ENCODE measurements at places on chromosomes 16 and 17.

DNA sequence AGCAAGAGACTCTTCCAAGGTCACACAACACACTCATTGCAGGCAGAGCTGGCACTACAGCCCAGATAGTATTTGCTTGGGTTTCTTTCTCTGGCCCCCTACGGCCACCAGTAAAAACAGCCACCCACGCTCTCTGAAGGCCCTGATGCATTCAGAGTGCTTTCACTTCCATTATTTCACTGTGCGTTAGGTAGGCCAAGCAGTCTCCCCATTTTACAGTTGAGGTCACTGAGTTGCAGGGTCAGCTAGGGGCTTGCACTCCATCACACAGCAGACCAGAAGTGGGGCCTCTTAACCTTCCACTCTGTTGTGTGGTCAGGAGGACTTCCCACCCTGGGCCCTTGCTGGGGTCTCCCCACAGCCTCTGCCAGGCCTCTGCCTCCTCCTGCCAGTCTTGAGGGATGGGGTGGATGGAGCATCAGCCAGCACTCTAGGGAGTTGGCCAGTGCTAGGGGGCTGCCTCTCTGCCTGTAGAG lies 2.5 kb downstream of the TBX21 start:
- no peak for DNase-seq

- DNase-seq: no peak
Measured at GRCh38 chr17:43845766-43846165, 1.2 kb upstream of the CD300LG start.

DNA sequence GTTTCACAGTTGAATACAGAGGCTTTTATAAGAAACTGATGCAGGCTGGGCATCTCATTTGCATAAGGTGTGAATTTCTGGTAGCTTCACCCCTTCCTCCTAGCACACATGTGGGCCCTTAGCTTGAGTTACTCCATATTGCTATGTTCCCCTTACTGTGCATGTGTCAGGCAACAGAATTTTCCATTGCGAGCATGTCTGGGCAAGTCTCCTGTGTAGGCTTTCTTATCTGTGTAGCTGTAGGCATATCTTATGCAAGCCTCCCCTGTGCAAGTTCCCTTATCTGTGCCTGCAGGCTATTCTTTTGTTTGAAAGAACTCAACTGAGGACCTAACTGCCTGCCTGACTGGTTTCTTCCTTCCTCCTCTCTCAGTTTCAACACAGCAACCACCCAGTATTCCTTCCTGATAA lies 597.4 kb upstream of the CDH5 start:
- peak; percentile 80 for DNase-seq

DNA sequence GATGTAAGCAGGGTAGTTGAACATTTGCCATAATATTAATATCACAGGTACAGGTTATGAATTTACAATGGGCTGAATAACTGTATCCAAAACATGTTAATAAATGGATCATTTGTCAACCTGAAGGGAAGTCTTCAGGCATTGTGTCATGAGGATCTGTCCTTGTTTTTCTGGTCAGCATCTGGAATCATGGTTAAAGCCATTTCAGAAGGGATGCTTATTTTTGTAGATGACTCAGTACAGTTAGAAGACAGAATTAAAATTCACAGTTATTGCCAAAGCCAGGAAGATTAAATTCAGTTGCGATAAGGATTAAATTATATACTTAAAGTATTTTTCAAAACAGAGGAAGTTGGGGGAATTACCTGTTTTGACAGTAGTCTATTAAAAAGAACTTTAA lies 8.0 kb downstream of the PSMD11 start:
- DNase-seq: no peak

DNA sequence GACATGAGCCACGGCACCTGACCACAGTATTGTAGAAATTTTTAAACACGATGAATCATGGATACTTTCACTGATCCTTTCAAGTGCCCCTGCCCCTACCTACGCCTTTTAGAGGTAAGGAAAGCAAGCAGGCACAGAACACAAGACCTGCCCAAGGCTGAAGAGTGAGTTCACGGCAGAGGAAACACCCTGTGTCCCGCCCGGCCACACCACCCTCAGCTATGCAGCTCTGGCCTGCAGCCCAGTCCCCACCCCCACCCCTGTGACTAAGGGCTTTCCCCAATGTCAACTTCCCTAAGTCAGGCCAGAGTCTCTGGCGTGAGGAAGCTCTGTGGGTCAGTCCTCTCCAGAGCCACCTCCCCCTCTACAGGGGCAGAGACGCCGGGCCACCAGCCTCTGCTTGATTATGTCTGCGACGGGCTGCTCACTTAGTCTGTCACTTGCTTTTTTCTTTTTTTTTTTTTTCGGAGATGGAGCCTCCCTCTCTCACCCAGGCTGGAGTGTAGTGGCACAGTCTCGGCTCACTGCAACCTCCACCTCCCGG lies 8.4 kb downstream of the SLC16A5 start:
- DNase-seq: peak; percentile 96

DNA sequence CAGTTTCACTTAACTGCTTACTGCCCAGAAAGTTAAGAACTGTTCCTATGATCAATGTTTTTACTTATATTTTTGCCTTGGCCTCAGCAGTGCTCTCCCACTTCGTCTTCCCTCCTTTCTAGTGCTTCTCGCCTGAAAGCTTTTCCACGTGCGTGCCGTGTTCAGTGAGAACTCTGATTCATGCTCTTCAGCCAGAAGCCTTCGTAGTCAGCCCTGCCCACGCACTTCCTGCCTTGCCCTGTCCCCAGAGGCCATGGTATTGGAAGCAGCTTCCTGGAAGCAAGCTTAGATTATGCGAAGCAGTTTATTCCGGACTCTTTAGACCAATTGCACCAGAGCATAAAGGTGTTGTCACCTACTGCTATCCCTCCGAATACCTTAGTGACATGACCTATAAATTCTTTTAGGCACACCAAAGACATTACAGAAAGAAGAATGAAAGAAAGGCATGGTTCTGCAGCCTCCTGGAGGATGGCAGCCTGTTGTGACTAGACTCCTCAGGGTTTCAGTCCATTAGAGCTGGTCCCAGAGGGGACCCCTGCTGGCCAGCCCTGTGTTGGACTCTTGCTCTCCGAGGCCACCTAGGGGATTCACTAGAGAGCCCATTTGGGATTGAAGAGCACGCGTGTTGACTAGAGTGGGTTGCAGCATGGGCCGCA lies 105.2 kb downstream of the RPTOR start:
- peak; percentile 78 for DNase-seq

GRCh38 chr17:57522042-57523005 lies 222.8 kb downstream of the CCDC182 start:
- DNase-seq: no peak

GRCh38 chr16:8611886-8612600 lies 9.5 kb upstream of the METTL22 start:
- no peak for DNase-seq

DNA sequence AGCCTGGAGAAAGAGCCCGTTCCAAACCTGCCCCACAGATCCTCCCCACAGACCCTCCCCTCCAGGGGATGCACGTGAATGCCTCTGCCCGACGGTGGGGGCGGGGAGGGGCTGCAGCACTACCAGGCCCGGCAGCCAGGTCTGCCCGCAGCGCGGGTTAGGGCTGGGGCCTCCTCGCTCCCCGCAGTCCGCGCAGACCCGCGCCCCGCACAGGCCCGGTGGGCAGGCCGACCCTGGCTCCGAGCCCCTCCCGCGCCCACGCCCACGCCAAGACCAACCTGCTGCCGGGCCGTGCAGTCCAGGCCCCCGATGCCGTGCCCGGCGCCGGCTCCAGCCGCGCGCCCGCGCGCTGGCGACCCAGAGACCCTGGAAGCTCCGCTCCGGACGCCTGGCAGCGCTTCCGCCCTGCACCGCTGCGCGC lies at the start of gene RPUSD1:
RPUSD1 (minus strand) TSS at position 404 of the 421 bp plus-strand sequence. CDS start 644 bp downstream, outside the sequence.
- DNase-seq: no peak

DNA sequence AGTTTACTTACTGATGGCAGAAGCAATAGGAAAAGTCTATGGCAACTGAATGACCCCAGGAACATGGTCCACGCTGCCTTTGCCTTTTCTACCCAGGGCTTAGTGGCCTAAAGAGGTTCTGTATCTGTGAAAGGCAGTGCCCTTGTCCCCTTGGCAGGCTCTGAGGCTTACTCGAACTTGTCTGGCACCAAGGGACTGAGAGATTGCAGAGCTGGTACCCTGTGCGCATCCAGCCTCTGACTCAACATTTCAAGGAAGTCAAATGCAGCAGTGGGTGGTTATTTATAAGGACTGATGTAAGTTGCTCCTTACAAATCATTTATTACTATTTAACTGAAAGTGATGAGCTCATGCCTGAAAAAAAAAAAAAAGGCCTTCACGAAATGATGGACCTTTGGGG lies 299.9 kb upstream of the MYOCD start:
- no peak for DNase-seq
